ENCODE measurements at places on chromosomes 1 and 21.

DNA sequence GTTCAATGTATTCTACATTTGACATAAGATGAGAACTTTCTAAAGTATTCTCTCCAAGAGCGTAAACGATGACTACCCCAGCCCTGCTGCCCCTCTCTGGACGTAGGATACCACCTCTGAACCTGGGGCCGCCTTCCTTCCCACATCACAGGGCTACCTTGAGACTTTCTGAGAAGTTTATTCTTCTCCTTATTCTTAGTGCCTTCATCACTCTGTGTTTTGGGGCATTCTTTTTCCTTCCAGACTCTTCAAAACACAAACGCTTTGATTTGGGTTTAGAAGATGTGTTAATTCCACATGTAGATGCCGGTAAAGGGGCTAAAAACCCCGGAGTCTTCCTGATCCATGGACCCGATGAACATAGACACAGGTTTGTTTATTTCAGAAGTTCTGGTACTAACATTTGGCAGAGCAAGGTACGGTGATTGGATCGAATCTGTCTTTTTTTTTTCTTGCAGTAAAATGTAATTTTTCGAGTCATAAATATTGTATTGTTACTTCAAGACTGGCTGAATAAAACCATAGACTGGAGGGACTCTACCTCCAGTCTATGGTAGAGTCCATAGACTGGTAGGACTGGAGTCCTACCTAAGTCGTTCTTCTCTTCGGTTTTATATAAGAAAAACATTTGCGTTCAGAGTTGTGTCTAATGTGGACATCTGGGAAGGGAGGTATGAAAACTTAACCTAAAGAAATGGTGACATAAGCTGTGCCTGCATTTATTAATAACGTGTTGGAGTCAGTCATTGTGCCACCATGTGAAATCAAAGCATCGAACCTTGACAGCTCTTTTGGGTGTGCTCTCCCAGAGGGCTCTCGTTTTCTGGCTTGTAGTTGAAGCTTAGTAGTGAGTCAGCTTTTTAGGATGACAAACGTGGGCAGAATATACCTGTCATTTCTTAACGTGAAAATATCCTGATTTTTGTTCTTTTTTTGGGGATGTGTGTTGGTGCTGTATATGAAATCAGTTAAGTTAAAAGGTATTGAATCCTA is 1.2 kb downstream of the MAN1A2 start:
- peak; percentile 53 for DNase-seq

DNA sequence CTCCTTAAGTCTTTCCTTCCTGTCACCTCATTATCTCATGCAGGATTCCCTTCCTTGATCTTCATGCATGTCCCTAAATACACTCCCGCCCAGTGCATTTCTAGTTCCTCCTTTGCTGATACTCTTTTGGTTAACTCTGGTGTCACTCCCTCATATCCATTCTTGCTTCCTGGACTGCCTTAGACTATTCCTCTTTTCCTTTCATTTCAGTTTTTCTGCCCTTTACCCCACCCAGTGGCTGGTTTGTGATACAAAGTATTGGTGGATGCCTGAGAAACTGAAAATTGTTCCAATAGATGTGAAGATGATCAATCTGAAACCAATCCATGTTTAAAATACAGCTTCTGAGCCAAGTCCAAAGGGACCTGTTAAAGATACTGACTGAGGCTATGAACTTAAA is 553.8 kb upstream of the CAMK1G start:
- no peak for DNase-seq

DNA sequence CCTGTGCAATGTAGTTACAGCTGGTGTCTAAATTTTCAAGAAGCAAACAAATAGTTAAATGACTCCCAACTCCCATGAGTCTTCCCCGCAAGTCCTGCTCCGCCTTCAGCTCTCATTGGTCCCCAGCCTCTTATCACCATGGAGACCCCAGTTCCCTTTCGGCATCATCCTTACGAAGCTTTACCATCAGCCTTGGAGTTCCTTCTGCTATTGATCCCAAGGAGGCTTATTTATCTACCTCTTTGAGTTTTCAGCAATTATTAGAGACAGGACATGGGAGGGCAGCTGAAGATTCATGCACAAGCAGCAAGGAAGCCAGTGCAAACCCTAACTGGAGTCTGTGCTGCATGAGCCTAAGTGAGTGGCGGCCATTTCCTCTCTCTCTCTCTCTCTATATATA is 12.3 kb downstream of the KCNA2 start:
- DNase-seq = no peak

DNA sequence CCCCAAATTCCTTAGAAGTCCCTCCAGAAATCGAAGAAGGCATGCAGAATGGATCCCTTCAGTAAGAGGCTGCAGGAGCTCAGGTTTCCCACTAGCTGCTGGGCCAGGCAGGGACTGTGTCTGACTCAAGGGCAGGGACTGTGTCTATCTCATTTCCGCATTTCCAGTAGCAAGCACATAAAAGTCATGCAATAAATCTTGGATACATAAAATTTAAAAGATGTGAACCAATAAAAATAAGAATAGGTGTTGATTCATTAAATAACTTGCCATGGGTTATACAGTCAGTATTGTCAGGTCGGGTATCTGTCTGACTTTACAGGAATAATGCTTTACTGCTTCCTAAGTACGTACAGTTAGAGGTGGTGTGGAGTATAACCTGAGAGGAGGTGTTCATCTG is 15.2 kb downstream of the PM20D1 start:
- no peak for DNase-seq

DNA sequence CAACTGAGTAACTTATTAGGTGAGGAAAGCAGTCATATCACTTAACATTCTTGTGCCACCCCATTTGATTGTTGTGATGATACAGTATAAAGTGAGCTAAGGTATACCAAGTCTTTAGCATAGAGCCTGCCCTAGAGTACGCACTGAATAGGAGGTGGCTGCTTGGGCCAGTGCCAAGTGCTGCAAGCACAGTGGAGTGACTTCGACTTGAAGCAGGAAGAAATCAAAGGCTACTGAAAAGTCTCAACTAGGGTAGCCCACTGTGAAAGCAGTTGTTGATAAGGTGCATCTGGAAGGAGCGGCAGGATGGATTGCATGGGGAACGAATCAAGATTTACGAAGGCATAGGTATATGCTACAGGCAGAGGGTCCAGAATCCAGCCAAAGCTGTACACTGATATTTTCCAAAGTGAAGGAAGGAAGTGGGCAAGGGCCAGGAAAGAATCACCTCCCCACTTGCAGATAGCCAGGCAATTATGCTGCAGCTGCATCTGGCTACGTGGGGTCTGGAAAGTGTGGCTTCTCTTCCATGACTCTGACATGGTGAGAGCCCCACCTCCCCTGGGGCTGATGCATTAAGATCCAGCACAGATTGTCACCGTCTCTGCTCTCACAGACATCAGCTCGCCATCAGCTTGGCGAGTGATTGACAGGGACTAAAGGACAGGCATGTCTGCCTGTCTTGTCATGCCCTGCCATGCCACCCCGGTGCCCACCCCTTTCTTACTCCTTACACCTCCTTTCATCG is 287.0 kb upstream of the PLXNA2 start:
- no peak for DNase-seq

- peak; percentile 33 for DNase-seq
Observed at GRCh38 chr1:244294599-244295224, 157.0 kb downstream of the ADSS2 start.

- DNase-seq = no peak
Observed at GRCh38 chr1:202802034-202802433, 6.2 kb downstream of the KDM5B start.

Measured in NCI-H526 (cell line).